ENCODE measurements at places on chromosomes 12 and 14.

- no peak for DNase-seq
These were observed 41.9 kb upstream of the BDKRB2 start for GRCh38 chr14:96162741-96163140.

DNA sequence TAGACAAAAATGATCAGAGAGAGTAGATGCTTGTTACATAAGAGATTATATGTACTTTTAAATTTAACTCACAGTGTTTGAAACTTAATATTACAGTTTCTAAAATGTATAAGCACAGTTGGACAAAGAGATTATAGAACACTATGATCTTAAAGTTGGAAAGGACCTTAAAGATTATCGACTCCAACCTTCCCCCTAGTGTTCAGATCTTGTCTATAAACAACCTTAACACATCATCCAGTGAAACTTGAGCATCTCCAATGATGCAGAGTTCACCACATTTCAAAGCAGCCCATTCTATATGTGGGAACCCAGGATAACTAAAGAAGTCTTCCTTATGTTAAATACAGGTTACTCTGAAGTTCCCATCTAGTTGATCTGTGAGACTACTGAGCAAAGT is 480.8 kb downstream of the RMST start:
- no peak for DNase-seq

DNA sequence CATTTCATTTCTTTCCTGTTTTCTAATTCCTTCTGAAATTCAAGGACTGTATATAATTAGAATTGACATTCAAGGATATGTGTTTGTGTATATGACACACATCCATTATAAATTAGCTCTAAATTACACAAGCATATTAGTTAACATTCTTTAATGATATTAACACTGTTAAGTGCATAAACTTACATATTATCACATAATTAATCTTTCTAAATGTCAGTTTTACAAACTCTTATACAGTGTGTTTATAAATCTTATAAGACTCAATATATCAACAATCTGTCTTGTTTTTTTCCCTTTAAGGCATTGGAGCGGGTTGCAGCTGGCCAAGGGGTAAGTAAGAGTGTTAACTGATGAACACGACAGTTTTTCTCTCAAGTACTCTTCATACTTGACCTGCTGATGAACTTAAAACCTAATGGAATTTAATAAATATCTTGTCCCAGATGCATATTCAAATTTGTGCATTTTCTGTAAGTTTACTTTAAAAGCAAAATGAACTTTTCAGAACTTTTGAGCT is 76.1 kb downstream of the METTL25 start:
- DNase-seq, result no peak

DNA sequence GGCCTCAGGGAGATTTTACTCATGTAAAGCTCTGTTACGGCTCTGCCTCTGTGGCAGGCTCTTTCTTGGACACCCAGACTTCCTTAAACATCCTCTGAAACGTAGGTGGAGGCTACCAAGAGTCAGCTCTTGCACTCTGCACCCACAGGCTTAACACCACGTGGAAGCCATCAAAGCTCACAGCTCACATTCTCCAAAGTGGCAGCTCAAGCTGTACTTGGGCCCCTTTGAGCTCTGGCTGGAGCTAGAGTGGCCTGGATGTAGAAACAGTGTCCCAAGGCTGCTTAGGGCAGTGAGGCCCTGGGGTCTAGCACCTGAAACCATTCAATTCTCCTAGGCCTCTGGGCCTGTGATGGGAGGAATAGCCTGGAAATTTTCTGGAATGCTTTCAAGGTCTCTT is 155.3 kb upstream of the CDKN3 start:
- no peak for DNase-seq

DNA sequence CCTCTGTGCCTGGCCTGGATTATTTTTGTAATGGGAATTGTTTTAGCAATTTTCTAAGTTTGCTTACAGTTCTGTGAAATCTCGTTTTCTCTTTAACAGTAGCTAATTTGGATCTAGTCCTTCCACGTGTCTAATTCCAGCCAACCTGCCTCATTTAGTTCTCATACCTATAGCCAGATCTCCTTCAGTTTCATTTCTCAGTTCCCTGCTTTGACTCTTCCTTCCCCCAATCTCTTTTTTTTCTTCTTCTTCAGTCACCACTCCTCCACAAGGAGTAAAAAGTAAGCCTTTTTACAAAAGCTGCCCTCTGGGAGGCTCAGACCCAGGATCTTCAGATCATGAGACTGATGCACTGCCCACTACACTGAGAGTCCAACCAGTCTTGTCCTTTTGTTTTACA is 1.4 kb downstream of the THTPA start:
- no peak for DNase-seq

DNA sequence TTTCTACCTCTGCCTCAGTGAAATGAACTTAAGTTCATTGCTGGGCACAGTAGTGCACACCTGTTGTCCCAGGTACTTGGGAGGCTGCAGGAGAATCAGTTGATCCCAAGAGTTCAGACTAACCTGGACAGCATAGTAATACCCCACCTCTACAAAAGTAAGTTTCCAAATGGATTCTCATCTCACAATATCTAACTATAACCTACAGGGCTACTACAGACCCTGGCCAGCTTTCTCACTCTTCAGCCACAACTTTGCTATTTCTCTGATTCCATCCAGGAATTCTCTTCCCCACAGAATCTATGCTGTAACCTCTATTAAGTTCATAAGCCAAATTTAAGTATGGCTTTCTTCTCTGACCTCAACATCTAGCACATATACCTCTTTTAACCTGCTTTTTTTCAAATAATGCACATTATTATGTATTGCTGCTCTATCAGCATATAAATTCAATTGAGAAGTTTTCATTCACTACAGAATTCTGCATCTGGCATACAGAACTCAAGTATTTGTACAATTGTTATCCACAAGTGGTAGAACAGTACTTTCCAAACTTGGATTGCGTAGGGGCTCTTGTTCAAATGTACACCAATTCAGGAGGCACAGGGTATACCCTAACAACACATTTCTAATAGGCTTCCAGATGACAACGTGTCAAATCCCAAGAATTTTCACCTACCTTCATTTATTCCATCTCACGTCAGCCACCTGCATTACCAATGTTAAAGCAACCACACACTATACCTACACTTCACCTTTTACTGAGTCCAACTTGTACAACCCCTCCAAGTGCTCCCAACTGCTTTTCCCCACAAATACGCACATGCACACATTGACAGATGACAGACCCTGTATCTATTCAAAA is 3.8 kb downstream of the RPS29 start:
- DNase-seq, result no peak

GRCh38 chr12:108815875-108816594 is 41.3 kb downstream of the SSH1 start:
- DNase-seq, result no peak

DNA sequence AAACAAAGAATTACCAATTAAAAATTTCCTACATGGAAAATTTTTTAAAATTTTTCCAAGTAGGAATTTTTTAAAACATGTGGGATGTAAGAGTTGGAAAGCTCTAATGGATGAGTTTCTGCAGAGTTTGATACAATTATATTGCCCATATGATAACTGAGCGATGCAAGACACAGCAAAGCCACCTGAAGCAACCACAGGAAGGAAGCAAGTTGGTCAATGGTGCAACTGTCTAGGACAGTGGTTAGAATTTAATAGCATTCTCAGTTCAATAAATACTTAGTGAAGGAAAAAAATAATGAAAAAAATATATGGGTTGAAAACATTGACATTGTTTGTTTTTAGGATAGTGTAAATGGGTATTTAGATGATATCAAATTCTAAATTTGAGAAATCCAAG is 178.6 kb upstream of the GARIN2 start:
- no peak for DNase-seq

DNA sequence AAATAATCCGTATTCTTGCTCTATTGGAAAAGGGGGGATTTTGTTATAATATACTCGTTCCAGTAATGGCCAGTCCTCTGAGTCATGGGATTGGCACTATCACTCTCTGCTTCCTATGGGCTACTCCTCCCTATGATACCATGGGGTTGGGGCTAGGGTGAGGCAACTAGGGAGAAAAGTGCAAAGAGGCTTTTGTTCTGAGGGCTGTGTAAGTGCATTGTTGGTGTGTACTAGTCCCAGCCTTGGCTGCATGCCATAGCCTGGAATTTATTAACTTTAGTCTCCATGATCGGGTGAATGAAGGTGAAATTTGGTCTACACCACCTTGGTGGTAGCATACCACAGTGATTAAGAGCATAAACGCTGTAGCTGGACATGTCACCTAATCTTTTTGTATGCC is 247.6 kb downstream of the RPAP3 start:
- DNase-seq, result no peak

- DNase-seq, result no peak
These were observed 358.8 kb downstream of the GLT1D1 start for GRCh38 chr12:129211862-129212630.

GRCh38 chr12:107539196-107539939 is 146.2 kb upstream of the PWP1 start:
- no peak for DNase-seq

DNA sequence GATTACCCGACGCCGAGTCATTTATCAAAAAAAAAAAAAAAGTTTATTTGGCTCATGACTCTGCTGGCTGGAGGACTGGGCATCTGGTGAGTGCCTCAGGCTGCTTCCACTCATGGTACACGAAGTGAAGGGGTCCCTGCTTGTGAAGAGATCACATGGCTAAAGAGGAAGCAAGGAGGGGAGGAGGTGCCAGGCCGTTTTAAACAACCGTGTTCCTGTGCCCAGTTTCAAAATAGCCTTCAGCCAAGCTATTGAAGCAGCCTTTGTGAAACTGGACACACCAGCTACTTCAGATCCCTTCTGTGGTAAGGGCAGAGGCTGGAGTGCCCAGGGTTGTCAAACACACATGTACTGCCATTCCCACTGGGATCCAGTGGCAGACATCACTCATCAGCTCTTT is 7.6 kb downstream of the POP5 start:
- DNase-seq, result no peak

DNA sequence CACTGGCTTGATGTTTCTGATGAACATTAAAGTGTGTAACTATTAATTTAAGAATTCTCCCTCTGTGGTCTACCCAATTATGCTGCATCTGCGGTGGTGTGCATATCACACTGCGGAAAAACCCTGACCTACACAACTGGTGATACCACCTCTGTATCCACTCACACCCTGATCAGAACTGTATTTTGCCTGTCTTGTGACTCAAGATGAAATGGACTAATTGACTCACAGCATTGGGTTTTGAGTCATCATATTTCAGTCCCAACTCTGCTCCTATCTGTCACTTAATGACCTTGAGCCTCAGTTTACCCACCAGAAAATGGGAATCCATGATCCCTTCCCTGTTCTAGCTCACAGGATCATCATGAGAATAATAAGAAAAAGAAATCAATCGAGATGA is 65.6 kb downstream of the NUAK1 start:
- no peak for DNase-seq

GRCh38 chr14:73634011-73634833 is 10.6 kb upstream of the DNAL1 start:
- peak; percentile 33 for DNase-seq

DNA sequence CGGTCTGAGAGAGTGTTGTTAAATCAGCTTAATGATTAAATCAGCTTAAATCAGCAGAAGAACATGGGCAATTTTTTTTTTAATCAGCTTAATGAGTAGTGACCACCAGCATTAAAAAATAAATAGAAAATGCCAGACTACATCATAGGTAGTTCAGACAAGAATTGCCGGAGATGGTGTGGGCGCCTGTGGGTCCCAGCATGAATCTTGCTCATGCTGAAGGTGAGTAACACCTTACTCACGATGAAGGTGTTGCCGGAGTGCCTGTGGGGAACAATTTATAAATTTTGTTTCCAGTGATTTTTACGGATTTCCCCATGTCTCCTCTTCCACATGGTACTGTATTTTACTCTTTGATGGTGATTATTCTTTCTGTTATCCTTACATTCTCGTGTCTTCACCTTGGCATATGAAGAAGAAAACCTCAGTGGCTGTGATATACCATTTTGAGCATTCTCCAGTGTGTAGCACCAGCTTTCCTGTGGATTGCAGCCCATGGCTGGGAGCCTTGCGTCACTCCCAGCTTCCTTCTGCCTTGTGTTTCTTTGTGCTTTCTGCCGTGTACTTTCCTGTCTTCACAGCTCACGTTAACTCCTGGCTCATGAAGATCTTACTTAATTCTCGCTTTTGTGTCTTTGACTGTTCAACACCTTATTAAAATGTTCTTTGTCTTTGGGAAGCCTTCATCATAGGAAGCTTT is 4.7 kb downstream of the TDRD9 start:
- DNase-seq, result no peak

DNA sequence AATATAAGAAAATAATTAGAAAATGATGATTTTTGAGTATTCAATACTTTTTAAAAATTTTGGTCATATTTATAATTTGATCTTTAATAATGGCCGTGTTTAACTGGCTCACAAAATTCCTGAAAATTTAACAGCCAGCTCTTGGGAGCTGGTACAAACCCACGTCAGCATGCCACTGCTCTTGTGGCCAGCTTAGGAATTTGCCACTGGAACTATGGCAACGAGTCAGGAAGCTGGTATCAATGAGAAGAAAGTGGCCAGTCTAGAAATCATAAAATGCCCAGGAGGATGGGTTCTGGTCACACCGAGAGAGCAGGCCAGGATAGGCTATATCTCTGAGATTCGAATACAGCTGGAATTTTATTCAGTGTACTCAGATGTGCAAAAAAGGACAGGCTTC is 72.2 kb upstream of the PLEKHG3 start:
- no peak for DNase-seq

- no peak for DNase-seq
These were observed 38.0 kb downstream of the ADIPOR2 start for GRCh38 chr12:1728824-1729223.

DNA sequence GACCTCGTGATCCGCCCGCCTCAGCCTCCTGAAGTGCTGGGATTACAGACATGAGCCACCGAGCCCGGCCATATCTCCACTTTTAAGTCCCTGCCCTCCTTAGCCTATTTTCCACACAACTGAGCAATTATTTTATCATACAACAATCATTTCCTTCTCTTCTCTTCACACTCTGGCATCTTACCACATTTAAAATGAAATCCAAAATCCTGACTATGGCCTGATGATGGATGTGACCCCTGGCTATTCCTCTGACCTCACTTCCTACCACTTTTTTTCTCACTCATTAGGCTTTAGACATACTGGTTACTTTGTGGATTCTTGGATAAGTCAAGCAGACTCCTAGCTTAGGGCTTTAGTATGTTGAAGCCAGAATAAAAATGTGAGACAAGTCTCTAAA is 21.9 kb upstream of the EID3 start:
- no peak for DNase-seq

DNA sequence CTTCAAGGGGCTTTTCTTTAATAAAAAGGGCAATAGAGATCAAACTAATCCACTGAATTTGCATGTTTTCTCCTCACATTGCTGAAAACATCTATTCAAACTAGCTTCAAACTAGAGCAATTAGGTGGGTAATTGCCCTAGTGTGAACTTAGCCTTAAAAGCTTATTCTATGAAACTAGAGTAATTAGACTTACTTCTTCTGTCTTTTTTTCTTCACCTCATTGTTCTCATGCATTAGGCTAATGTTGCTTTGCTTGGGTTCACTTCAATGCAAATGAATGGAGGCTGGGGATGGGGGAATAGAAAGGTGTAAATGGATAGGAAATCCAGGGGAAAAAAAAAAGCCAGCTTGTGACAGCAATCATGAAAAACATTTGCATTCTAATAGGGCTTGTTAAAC is 414.8 kb upstream of the LMO3 start:
- no peak for DNase-seq
